Stimulated activated CD4-positive, alpha-beta T cell treated with anti-CD3 and anti-CD28 coated beads, TNF-alpha, amount 100 ng/mL, for 48 hours (primary cell): ENCODE measurements at places on chromosomes 12 and 14.

GRCh38 chr12:124413915-124414314, 119.0 kb downstream of the RFLNA start:
- no peak for DNase-seq

DNA sequence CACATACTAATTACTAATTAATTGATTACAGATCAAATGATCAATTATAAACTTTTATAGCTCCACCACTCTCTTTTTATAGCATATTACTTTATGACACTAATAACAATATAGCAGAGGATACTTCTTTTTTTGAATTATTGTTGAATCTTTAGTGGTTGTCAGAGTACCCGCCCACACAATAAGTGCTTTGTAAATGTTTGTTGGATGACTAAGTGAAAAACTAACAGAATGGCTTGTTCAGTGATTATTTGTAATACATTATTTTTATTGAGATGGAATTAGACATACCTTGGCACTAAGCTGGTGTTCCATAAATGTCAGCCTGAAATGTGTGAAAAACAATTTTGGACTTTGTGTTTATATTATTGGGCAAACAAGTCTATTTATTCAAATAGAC, 670.5 kb upstream of the ATXN7L3B start:
- no peak for DNase-seq

DNA sequence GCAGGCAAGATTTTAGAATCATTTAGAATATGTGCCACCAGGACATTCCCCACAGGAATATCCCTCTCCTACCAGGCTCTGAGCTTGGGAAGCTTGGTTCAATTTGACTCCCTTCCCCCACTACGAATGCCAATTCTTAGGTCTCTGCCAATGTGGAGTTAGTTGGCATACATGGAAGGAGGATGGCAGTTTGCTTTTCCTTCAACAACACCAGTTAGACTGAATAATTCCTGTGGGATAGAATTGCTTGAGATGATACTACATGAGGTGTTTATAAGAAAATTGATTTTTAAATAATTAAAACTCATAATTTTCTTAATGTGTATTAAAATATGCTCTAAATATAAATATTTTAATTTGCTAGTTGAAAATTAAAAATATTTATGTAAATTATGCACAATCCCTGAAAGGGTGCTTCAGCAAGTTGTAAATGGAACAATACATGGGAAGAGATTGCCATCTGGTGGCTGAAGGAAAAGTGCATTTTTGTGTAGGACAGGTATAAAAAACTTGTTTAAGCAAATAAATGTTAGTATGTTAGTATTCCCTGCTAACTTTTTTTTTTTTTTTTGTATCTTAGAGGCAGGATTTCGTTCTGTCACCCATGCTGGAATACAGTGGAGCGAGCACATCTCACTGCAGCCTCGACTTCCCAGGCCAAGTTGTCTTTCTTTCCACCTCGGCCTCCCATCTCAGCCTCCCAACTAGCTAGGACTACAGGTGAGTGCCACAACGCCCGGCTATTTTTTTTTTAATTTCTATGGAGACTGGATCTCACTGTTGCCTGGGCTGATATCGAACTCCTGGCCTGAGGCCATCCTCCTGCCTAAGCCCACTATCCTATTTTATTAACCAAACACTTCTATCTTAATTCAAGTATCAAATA, 25.8 kb upstream of the STRAP start:
- no peak for DNase-seq

DNA sequence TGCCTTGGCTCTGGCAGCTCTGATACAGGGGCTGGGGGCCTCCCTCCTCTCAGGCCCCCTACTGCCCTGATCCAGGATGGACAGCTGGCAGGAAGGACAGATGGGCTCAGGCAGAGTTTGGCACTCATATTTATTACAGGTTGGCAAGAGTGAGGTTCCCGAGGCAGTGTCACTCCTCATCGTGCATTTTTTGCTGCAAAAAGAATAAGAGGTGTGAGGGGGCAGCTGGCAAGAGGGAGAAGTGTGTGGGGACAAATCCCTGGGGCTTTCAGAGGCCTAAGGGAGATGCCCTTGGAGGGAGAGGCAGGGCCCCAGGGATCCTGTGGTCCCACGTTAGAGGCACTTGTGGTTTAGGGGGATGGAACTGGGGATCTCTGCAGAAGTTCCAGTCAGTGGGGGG, 5.0 kb downstream of the CMTM5 start:
- no peak for DNase-seq

GRCh38 chr14:66401449-66402095, 84.6 kb upstream of the CCDC196 start:
- no peak for DNase-seq

GRCh38 chr12:42892702-42893551, 303.4 kb upstream of the PRICKLE1 start:
- DNase-seq = no peak

GRCh38 chr14:75907756-75908359, 73.9 kb downstream of the TGFB3 start:
- DNase-seq = no peak

- DNase-seq = no peak
Measured at GRCh38 chr14:71686677-71687076, 245.6 kb upstream of the RGS6 start.

DNA sequence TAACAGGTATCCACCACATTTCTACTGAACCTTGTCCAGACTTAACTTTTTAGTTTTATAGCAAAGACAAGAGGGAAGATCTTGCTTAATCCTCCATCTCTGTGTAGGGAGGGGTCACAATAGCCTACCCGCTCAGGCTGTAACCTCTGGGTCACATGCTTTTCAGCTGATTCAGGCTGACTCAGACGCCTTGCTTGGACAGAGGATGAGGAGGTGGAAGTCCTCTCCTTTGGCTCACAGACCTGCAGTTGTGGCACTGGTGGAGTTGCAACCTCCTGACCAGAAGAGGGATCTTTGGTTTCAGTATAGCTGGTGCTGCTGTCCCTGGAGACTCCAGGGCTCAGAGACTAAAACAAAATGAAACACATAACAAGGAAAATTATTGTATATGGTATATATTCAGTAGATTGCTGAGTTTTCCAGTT, 16.2 kb downstream of the ACIN1 start:
- no peak for DNase-seq

DNA sequence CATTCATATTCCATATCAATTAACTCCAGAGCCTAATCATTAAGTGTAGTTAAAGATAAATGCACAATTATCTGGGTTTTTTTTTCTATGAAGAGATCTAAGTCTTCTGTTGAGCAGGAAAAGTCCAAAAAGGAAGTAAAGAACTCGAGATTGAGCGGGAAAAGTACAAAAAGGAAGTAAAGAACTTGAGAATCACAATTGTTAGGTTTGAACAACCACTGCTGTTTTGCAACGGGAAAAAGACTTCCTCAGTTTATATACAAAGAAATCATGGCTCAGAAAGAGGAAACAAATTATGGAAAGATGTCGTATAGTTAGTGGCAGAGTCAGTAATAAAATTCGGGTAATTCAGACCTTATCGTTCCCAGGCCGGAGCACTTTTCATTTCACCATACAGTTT, 63.3 kb downstream of the PPP1R12A start:
- DNase-seq = no peak
